ENCODE measurements at places on chromosomes 6 and 20.

- no peak for DNase-seq
Observed at GRCh38 chr6:37766717-37767116, 52.8 kb upstream of the ZFAND3 start.

DNA sequence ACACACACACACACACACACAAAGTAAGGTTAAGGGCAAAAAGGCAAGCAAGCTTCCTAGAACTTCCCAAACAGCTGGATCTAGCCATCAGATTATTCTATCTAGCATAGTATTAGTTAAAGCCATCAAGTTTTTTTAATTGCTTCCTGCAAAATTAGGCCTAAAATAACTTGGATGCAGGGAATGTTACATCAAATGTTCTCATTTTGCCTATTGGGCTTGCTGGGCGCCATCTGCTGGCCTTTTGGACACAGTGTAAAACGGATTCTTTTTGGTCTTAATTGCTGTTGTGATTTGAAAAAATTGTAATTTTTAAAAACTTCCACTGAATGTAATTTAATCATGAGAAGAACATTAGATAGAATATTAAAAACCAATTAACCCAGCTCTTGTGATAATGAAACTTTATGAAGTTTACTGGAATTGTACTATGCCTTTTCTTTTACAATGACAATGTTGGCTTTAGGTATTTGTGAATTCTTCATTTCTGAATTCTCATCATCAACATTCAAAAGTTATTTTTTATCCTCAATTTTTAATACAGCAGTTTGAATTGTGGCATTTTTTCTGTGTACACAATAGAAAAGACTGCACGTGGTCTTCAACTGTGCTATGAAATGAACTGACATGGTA is 6.8 kb downstream of the MKKS start:
- peak; percentile 32 for DNase-seq

DNA sequence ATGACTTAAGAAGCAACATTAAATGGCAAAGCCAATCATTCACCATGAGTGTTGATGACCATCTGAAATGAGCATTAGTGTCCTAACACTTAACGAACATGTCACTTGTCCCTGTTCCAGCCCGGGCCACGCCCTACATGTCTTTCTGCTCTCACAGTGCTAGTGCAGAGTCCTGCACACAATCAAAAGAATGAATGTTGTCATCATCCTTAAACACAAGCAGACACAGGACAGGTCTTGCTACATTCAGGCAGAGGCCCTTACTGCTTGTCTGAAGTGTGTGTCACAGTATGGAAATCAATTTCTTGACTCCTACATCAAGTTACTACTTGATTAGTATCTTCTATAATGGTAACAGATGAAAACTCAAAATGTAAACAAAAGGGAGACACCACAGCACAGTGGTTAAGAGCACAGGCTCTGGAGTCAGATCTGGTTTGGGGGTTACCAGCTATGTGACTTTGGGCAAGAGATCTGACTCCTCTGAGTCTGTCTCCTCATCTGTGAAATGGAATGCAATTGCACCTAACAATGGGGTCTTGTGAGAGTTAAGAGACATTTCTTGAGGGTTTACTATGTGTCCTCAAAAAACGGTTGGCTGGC is 17.4 kb downstream of the UBE2V1 start:
- DNase-seq = no peak

GRCh38 chr20:53255102-53255710 is 283.0 kb downstream of the TSHZ2 start:
- no peak for DNase-seq

- DNase-seq = no peak
Observed at GRCh38 chr6:52180787-52181558, 5.2 kb upstream of the IL17A start.

- DNase-seq = peak; percentile 48
Observed at GRCh38 chr6:134111062-134111677, 58.7 kb upstream of the SLC2A12 start.

DNA sequence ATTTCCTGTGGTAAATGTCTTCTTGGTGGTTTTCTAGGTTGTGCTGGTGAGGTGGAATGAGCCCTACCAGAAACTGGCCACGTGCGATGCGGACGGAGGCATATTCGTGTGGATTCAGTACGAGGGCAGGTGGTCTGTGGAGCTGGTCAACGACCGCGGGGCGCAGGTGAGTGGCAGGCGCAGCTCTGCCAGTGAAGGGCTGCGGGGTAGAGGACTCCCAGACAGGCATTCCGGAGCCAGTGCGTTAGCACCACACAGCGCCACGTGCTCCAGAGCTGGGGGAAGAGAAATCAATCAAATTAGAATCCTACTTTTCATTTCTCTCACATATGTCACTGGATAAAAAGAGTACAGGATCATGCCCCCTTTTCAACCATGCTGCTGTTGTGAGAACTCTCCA is 100.8 kb downstream of the TULP4 start:
- DNase-seq = no peak

GRCh38 chr6:125957391-125957693 is 772 bp downstream of the HINT3 start:
- no peak for DNase-seq

DNA sequence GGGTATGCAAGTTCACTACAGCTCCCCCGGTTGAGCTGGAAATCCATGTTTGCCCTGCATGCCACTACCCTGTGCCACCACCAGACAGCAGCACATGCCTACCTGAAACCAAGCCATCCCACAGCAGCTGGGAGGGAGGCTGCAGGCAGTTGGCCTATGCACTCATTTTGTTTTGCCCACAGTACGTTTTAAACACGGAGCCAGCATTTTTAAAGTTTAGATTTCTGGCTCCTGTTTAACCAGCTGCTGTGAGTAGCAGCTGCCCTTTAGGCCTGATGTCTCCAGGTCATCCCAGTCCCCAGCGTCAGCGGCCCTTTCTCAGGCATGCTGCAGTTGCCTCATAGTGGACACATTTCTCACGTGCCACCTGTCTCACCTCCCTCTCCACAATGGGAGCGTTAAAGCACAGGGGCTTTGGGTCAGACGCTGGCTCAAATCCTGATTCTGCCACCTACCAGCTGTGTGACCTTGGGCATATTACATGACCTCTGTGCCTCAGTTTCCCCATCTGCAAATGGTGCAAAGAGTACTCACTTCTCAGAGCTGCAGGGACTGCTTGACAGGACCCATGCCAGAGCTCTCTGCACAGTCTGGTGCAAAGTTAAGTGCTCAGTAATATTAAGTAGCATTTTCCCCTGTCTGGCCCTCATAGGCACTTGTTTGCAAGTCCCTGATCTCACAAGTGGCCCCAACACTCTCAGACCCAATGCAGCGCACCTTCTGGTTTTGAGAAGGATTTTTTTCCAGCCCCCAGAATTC is 8.2 kb upstream of the UBE2V1 start:
- no peak for DNase-seq

GRCh38 chr6:30074331-30075093 is 1.1 kb downstream of the RNF39 start:
- no peak for DNase-seq

GRCh38 chr6:63926950-63927927 is 291.6 kb downstream of the PHF3 start:
- DNase-seq = no peak

DNA sequence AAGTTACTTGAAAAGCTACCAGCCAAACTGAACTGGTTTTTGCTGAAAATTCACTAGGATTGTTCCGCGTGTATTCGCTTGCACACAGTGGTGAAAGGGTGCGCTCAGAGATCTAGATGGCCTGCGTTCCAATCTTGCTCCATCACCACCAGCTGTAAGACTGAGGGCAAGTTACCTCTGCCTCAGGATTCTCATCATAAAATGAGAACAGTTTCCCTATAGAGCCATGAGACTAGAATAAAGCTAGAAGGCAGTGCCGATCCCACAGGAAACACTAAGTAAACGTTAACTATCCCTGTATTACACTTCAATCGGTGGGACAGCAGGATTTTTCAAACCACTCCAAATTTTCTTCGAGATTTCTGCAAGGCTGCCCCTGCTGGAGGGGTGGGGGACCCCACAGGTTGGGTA is 838 bp downstream of the AHCY start:
- DNase-seq = no peak

DNA sequence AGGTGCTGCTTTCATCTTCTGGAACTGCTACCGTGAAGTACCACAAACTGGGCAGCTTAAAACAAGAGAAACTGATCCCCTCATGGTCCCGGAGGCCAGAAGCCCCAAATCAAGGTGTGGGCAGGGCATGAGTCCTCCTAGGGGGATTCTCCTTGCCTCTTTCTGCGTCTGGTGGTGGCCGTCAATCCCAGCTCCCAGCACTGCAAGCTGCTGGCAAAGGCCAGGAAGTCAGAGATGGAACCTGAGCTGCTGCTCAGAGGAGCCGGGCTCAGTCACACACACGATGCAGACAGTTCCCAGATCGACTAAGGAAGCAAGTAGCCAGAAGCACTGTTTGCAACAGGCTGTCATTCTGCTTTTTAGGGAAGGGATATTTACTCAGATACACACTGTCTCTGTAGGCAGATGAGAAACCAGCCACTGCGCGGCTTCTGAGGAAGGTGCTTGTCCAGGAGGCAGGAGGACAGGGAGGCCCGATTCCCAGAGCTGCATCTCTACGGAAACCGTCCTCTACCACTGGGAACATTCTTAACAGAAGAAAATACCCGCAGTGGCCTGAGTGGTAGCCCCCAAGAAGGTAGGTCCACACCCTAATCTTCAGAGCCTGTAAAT is 15.5 kb downstream of the BHLHE23 start:
- DNase-seq = no peak

GRCh38 chr20:47872341-47872740 is 87.1 kb upstream of the SULF2 start:
- no peak for DNase-seq

GRCh38 chr20:22814471-22815205 is 220.5 kb upstream of the SSTR4 start:
- no peak for DNase-seq

DNA sequence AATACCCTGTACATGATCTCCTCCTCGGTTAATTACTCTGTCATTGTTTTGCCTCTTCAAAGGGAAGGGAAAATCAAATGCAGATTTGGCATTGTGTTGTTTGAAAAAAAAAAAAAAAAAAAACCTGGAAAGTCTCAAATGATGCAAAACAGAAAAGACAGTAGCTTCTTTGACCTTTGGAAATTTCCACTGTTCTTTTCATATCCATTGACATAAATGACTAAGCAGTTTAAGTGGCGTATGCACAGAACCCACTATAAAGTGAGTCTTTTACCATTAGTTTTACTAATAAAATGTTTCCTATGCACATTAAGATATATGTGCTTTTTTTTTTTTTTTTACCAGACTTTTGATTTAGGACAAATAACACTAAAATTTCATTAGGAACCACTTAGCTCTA is 704.3 kb downstream of the TFAP2A start:
- no peak for DNase-seq

GRCh38 chr20:36573798-36574365 is 485 bp downstream of the TGIF2 start:
- DNase-seq = no peak

DNA sequence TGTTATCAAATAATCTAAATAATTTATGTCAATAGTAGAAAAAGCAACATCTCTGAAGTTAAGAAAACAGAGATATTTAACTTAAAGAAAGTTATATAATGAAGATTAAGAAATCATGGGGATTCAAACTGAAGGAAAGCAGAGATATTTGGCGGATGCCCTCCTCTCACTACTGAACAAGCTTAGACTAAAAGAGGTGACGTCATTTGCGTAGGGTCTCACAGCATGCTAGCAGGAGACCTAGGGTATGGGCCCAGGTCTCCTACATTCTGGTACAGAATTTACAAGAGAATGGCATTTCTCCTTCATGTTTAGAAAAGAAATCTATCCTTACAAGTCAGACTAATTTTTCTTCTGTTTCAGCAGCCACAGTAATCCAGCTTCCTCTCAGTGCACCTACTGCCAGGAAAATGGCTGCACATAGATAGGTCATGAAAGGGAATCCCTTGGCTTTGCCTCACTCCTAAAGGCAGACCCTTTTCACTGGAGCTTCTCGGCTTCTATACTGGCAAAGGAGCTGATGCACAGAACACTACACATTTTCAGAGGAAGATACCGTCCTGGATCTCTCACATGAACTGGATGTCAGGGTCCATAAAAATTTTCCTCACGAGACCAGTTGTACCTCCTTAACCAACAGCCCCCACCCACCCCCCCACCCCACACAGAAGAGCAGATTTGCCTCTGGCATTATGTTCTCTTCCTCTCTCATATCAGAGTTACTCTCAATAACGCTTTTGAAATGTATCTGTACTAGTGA is 41.8 kb upstream of the DST start:
- DNase-seq = no peak
